AML-193 (cell line): ENCODE measurements at places on chromosomes 3 and 15.
A peak's percentile ranks its signal among the peaks of the same experiment; 100 is the strongest.

- DNase-seq: no peak
Observed at GRCh38 chr3:3027976-3028567, 82.1 kb downstream of the IL5RA start.

GRCh38 chr3:20488151-20488550 is 302.1 kb upstream of the SGO1 start:
- no peak for DNase-seq

DNA sequence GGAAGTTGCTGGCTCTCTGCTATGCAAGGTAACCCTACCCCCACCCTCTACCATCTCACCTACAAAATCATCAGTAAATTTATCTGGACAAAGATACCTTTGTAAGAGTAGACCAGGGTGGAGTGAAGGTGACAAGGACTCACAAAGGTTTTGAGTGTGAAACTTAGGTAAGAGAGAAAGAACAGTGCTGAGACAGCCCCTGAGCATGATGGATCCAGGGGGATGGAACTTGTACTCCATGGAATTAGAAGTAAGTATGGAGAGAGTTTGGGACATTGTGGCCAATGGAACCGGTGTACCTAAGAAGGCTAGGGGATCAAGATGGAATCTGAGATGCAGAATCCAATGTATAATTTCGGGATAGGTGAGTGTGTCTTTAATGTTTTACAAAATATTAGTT is 153.0 kb upstream of the NSMCE3 start:
- DNase-seq: no peak

DNA sequence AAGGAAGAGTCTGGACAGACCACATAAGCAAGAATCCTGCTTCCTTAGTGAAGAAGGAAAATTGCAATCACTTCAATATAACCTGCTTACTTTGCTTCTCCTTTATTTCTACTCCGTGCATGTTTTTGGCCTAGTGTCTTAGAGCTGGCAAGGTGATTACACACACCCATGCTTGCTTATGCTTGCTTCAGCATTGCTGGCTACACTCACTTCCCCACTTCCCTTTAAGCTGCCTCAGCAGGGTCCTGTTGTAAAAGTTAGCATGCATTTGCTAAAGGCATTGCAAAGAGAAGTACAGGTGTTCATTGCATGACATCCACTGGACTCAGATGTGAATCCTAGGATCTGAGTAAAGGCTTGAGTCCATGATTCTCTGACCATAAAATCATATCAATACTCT is 47.5 kb upstream of the STT3B start:
- peak; percentile 31 for DNase-seq

DNA sequence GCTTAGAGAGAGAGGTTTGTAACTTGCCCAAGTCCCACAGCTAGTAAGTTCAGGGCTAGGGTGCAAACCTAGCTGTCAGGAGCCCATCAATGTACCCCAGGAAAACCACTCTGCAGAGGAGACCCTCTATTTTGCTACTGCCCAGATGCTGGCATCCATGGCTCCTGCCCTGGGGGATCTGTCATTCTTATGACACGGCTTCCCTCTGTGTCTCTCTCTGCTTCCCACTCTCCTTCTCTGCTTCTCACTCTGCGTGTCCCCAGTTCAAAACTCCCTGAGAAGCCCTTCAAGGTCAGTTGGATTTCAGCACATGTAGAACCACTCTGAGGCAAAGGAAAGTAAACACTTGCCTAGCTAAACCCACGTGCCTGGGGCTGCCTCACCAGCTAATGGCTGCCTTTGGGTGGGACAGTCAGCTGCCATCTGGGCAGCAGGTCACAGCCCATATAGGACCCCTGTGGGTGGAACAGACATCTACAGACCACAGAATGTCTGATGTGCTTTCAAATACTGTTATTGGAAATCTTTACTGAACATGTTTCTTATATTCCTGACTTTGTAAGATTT is 29.4 kb upstream of the SLCO2A1 start:
- DNase-seq: no peak

- no peak for DNase-seq
Observed at GRCh38 chr3:14289590-14290461, 111.2 kb downstream of the LSM3 start.
